Hair follicular keratinocyte (primary cell): ENCODE measurements at places on chromosomes 4 and X. TPM values are rescaled to one million over a fixed set of nuclear protein-coding genes. Genes with fewer than 3 reads are reported as not detected.

Gene SASH3
- not detected in 2 replicates for total RNA-seq

Gene APOOL
- 4.9 and 7.3 TPM in 2 replicates for total RNA-seq

Gene S100P
- 0.23 TPM in 1 of 2 replicates, not detected in the other for total RNA-seq

Gene TRIM60
- total RNA-seq, result not detected in 2 replicates

Gene DUX4
- total RNA-seq, result not detected in 2 replicates

Gene GABRE
- 9.4 and 10.5 TPM in 2 replicates for total RNA-seq

Gene AMER1
- 1.6 and 2.2 TPM in 2 replicates for total RNA-seq

Gene TDO2
- not detected in 2 replicates for total RNA-seq

Gene AADAT
- 3.1 and 4.7 TPM in 2 replicates for total RNA-seq

Gene TMEM144
- 2.4 and 3.1 TPM in 2 replicates for total RNA-seq

Gene OCRL
- total RNA-seq, result 9.2 and 14.9 TPM in 2 replicates

Gene GPC4
- total RNA-seq, result 2.0 and 4.2 TPM in 2 replicates

Gene GRIA2
- not detected in 2 replicates for total RNA-seq

Gene ERCC6L
- 2.2 and 7.2 TPM in 2 replicates for total RNA-seq

Gene RIBC1
- total RNA-seq, result 1.0 and 1.3 TPM in 2 replicates

Gene ATP7A
- total RNA-seq, result 2.3 and 2.6 TPM in 2 replicates

Gene DMRTC1
- total RNA-seq, result not detected in 2 replicates

Gene ZFP42
- total RNA-seq, result 3.8 and 6.1 TPM in 2 replicates

Gene C4orf50
- not detected in 2 replicates for total RNA-seq

Gene DRD5
- not detected in 2 replicates for total RNA-seq

Gene TFDP3
- not detected in 2 replicates for total RNA-seq

Gene FGFR3
- total RNA-seq, result 41.6 and 43.7 TPM in 2 replicates

Gene IL1RAPL2
- 0.08 TPM in 1 of 2 replicates, not detected in the other for total RNA-seq

Gene MGARP
- 0.08 and 0.47 TPM in 2 replicates for total RNA-seq

Gene SSX4B
- total RNA-seq, result not detected in 2 replicates

Gene RXFP1
- total RNA-seq, result not detected in 2 replicates

Gene GAGE2A
- not detected in 2 replicates for total RNA-seq

Gene DOCK11
- total RNA-seq, result 8.2 and 9.1 TPM in 2 replicates

Gene PABPC4L
- total RNA-seq, result 0.16 and 0.42 TPM in 2 replicates

Gene NLRP2B
- not detected in 2 replicates for total RNA-seq

Gene EDA2R
- 2.0 and 3.2 TPM in 2 replicates for total RNA-seq

Gene ZNF732
- total RNA-seq, result 1.2 and 1.4 TPM in 2 replicates

Gene ASMT
- total RNA-seq, result not detected in 2 replicates

Gene VCX3A
- not detected in 2 replicates for total RNA-seq

Gene PPBP
- total RNA-seq, result 0.49 TPM in 1 of 2 replicates, not detected in the other

Gene ODAPH
- total RNA-seq, result not detected in 2 replicates

Gene LRRC66
- 0.04 and 0.08 TPM in 2 replicates for total RNA-seq

Gene SMS
- total RNA-seq, result 120 and 184 TPM in 2 replicates

Gene EREG
- 77.0 and 84.1 TPM in 2 replicates for total RNA-seq

Gene PNMA6E
- total RNA-seq, result not detected in 2 replicates
